Femur (tissue), 1 donor: ENCODE measurements at places on chromosomes 4 and X.

- DNase-seq: no peak
Observed at GRCh38 chr4:81398379-81398778, 73.3 kb downstream of the RASGEF1B start.

DNA sequence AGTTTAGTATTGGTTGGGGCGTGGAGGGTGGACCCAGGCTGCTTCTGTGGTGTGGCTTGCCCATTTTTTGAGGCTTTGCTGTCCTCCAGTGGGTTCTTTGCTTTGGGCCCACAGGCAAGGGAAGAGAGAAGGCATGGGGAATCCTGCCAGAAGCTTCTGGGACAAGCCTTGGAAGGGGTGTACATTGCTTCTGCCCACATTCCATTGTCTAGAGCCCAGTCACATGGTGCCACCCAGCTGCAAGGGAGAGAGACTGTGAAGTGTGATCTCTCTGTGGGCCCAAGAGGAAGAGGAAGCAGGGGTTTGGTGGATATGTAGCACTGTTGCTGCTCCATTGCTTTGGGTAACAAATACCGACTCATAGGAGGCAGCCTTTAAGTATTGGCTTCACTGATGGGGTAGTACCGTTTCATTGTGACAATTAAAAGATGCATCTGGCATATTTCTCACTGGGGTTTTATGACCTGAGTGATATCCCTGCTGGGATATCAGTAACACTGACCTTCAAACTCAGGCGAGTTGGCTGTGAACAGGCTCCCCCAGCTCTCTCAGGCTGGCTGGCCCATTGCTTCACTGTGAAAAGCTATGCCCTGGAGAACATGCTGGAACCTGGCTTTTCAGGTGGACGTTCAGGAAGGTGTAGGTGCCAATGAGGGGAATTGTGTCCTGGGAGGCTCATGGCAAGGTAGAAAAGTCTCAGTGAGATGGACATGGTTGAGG lies 85.9 kb downstream of the CLDN34 start:
- no peak for DNase-seq

GRCh38 chr4:125266901-125267604 lies 47.7 kb upstream of the FAT4 start:
- DNase-seq: no peak

GRCh38 chr4:4641661-4642495 lies 100.0 kb upstream of the STX18 start:
- DNase-seq: no peak

- DNase-seq: no peak
Observed at GRCh38 chr4:45765521-45765920, 358.3 kb downstream of the GABRG1 start.

GRCh38 chrX:133258481-133258880 lies 40.3 kb upstream of the TFDP3 start:
- DNase-seq: no peak

DNA sequence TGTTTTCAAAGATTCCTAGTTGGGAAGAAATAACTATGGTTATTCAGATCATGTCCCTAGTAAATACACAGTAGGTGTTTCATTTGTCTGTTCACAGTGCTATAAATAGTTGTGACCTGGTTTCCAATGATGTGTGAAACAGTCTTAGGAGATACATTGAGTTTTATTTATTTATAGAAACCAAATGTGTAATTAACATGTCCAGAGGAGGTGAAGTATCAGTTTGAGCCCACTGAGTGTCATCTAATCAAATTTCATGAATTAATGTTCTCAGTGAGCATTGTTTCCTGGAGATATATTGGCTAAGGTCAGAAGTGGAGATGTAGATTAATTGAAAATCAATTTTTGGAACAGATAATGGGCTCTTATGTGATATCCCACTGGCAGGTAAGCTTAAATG lies 996.3 kb downstream of the FSTL5 start:
- DNase-seq: no peak

DNA sequence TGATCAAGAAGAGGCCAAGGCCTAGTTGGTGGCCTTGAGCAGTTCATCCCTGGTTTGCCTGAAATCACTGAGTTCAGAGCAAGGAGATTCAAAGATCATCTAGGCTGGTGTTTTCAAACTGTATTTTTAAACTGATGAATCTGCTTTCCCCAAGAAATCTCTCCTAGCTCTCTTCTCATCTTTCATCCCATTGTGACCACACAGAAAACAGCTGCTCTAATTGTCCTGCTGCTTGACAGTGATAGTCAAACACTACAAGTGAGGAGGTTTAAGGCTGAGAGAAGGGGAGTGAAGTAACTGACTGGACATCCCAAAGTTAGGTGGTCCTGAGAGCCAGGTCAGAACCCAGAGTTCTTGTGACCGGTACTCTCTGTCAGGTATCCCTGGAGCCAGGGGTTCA lies 91.5 kb downstream of the LNX1 start:
- no peak for DNase-seq

GRCh38 chr4:42048394-42048793 lies 58.1 kb downstream of the SLC30A9 start:
- no peak for DNase-seq

DNA sequence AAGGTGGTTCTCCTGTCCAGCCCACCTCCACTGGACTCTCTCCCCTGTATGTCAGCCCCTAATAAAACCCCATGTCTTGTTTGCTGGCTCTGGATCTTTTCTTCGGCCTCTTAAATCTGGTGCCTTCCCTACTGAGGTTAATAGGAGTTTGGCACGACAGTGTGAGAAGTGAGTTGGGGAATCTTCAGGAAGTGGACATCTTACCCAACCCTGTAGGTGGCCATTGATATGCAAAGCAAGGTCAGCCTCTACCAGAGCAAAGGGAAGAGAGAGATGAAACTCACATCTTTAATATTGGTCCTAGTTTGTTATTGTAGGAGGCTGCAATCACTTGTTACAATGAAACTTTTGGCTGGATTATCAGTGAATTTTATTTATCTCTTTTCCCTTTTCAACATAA lies 111.7 kb downstream of the CHRDL1 start:
- no peak for DNase-seq

- DNase-seq: no peak
Observed at GRCh38 chr4:101956068-101956825, 165.7 kb downstream of the BANK1 start.

GRCh38 chrX:117508021-117508420 lies 608.6 kb downstream of the KLHL13 start:
- DNase-seq: no peak

DNA sequence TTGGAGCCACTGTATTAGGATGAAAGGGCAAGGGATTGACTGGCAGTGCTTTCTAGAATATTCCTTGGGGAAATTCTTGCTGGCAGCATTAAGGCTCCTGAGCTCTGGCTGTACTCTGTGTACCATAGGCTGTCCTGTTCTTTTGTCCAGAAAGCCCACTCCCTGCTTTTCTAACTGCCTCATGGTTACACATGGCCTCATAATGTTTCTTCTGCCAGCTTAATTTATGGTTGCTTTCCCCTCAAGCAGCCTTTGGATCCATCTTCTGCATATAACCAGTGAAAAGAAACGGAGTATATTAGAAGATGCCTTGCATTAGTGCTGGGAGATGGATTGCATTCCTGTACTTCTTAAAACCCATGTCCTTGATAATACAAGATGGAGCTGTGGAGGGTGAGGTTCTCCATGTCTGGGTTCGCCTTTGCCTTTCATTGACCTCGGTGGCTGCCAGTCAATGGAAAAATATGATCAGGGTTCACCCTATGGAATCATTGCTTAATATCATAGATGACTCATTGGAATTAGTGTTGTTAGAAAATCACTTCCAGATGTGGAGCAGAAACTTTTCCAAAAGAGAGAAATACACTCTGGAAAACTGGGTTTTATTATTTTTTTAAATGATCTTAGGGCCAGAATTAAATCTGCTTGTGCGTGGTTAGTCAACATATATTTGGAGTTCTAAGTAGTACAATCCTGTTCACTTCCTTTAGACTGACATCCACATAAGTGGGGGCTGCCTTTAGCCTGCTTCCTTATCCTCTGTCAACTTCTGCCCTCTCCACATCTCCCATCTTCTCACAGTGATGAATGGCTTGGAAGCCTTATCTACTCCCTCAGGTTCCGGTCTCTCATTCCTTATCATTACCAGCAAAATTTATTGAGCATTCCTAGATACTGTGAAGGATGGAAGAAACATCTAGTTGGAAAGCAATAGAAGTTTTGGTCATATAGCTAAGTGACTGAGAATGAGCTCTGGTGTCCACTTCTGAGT lies 24.9 kb downstream of the DOCK11 start:
- peak; percentile 59 for DNase-seq

- DNase-seq: no peak
Observed at GRCh38 chrX:24566240-24566639, 80.9 kb downstream of the PCYT1B start.

GRCh38 chr4:173420801-173421200 lies 21.9 kb upstream of the SCRG1 start:
- no peak for DNase-seq

DNA sequence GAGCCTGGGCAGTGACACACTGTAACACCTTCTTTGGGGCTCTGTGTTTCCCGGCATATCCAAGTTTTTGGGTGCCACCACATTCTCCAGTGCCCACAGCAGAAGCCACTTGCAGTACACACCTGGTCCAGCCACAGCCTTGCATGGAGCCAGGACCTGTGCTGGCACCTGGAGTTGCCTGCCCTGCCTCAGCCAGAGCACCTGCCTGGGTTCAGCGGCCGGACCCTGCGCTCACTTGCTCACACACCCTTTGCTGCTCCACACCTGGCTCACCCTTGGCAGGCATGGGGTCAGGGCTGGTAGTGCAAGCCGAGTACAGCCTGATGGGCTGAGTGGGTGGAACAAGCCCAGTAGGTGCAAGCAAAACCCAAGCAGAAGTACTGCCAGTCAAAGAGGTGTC lies 1511.1 kb downstream of the TECRL start:
- no peak for DNase-seq

DNA sequence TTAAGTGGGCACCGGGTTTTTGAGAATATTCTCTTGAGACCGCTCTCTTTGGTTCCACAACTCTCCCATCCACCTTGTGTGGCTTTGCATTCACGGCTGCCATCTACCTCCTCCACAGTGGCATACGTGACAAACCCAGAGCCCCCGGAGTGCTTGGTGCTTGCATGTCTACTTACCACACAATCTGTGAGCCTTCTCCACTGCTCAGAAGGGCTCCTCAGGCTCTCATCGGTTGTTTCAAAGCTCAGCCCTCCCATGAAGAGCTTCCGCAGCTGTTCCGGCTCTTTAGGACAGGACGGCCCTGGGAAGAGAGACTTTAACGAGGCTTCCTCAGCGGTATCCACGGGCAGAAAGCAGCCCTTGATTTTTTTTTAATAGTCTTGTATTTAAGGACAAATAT lies 167.6 kb upstream of the ANK2 start:
- no peak for DNase-seq

- DNase-seq: no peak
Observed at GRCh38 chrX:108235986-108236385, 144.4 kb downstream of the ATG4A start.

- peak; percentile 84 for DNase-seq
Observed at GRCh38 chrX:9995855-9996339, 28.7 kb downstream of the CLDN34 start.

GRCh38 chr4:2402941-2403340 lies 15.5 kb downstream of the ZFYVE28 start:
- no peak for DNase-seq

DNA sequence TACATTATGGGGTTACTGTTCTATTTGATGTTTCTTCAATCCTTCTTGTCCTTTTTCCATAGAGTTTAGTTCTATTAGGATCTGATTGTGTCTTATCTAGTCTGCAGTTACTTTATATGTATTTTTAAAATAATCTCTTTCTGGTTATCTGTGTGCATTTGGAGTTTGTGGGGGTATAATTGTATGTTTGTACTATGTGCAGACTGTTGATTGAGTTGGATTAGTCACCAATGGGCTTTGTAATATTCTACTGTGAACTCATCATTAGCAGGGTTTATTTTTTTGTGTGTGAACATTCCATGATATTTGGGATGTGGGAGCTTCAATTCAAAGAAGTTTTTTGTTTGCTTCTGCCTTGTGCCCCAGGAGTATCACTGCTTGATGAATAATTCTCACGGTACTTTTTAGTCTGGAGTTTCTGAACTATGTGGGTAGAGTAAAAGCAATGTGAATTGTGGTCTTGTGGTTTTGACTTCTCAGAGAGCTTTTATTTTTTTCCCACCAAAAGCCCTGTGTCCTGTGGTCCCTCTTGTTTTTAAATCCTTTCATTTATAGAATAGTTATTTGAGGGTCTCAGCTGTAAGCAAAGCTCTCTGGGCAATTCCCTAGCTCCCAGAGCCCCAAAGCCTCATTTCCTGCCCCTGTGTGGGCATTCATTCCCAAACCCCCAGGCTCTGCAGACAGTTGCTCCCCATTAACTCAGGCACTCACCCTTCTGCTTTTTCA lies 127.8 kb downstream of the PHKA2 start:
- DNase-seq: no peak

DNA sequence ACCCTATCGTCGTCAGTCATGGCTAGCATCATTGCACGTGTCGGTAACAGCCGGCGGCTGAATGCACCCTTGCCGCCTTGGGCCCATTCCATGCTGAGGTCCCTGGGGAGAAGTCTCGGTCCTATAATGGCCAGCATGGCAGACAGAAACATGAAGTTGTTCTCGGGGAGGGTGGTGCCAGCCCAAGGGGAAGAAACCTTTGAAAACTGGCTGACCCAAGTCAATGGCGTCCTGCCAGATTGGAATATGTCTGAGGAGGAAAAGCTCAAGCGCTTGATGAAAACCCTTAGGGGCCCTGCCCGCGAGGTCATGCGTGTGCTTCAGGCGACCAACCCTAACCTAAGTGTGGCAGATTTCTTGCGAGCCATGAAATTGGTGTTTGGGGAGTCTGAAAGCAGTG lies 1.6 kb downstream of the ZCCHC12 start:
- no peak for DNase-seq

GRCh38 chr4:60865273-60865672 lies 334.9 kb upstream of the ADGRL3 start:
- DNase-seq: peak; percentile 27

GRCh38 chr4:139852612-139853269 lies 187.1 kb downstream of the MGST2 start:
- no peak for DNase-seq

- DNase-seq: no peak
Observed at GRCh38 chr4:154158361-154159155, 333.0 kb downstream of the DCHS2 start.

GRCh38 chr4:173415885-173416653 lies 17.2 kb upstream of the SCRG1 start:
- peak; percentile 46 for DNase-seq

GRCh38 chr4:128341634-128342033 lies 54.0 kb upstream of the PGRMC2 start:
- no peak for DNase-seq

- DNase-seq: no peak
Observed at GRCh38 chrX:103663981-103664762, 22.3 kb downstream of the MORF4L2 start.

DNA sequence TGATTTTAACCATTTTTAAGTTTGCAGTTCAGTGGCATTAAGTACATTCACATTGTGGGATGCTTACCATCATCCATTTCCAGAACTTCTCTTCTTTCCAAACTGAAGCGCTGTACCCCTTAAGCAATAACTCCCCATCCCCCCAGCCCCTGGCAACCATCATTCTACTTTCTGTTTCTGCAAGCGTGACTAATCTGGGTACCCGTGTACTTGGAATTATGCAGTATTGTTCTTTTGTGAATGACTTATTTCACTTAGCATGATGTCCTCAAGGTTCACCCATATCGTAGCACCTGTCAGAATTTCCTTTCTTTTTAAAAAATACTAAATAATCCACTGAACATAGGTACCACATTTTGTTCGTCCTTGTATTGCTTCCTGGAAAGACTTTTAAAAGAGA lies 32.9 kb downstream of the USP9X start:
- DNase-seq: no peak

GRCh38 chr4:39302901-39303300 lies 63.3 kb downstream of the RFC1 start:
- DNase-seq: no peak

- DNase-seq: peak; percentile 92
Observed at GRCh38 chr4:54228056-54228527, 1.0 kb upstream of the PDGFRA start.

GRCh38 chr4:113474017-113474416 lies 287.5 kb downstream of the CAMK2D start:
- DNase-seq: no peak
